Spleen (tissue), 13 donors: ENCODE measurements at places on chromosomes 13 and 19.

DNA sequence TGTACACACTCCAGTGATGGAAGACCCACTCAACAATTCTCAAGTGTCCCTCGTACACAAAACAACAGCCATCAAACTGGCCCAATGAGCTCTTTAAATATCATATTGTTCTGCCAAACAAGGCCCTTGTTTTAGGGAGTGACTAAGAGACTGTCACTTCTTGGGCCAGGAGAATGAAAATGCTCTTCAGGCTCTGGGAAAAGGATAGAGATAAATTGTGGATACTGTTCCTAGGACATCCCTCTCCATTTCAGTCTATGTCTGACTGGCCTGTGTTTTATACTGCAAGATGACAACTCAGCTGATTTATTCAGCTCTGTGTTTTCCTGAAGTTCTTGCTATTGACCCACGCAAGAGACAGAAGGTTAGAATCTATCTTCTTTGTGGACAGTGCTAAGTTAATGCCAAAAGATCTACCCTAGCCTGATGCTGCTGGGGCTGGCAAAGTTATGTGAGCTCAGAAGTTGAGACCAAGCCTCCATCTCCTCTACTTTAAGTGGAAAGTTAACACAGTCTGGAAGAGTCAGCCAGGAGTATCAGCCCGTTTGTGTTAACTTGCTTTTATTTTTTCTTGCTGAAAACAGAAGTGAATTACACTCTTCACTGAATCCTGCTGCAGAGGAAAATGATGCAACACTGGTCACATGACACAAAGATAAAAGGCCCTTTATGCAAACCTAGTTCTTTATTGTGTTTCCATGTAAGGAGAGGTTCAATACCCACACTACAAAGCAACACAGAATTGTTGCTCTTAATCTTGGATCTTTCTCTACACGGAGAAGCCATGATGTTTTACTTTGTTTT lies 14.6 kb downstream of the FRY start:
- DNase-seq, result no peak

DNA sequence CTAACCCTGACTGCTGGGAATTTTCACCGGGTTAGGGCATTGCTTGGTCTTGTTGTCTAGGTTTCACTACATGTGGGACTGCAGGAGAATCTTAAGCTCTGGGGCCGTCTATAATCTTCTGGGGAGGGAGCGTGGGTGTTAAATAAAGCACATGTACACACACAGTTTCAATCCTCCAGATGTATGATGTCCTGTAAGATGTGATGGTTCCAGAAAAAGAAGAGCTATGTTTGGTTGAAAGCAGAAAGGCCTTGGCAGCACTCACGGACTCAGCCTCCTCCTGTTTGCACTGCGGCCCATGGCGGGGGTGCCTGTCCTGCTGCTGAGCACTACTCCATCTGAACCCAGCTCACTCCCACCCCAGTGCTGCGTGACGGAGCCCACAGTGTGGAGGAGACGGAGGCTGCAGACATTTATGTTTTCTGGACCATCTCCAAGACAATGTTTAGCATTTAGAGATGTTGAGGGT lies 343.5 kb downstream of the TEX29 start:
- DNase-seq, result no peak

DNA sequence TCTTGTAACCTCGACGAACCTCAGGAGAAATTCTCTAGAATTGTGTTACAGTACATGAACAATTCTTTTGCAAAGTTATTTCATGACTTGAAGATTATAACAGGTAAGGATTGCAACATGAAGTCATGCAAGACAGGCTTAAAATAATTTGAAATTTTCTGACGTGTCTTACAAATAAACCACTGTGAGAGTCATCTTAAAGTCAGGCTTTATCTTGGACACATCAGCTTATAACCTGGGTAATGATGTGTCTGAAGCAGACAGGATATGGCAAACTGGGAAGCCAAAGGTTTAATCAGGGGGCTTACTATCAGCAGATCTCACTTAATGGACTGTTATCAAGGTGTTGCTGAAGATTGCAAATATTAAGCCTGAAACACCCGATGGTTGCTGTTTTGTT lies 407.8 kb downstream of the KLF5 start:
- no peak for DNase-seq

GRCh38 chr13:60627071-60627686 lies 230.2 kb downstream of the TDRD3 start:
- DNase-seq, result no peak

DNA sequence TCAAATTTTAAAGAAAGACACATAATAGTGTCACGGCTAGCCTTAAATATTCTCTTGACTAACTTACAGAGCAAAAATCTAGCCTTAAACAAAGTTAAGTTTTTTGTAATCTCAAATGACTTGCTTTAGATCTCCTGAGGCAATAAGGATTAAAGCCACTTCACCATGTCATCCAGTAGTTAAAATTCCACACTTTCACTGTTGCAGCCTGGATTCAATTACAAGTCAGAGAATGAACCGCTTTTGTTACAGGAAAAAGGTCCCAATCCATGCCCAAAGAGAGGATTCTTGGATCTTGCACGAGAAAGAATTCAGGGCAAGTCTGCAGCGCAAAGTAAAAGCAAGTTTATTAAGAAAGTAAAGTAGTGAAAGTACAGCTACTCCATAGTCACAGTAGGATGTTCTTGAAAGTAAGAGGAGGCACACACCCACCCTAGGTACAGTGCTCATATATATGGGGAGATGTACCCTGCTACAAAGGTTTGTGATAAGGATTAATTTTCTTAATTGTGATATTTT lies 34.6 kb upstream of the CD177 start:
- DNase-seq, result no peak

DNA sequence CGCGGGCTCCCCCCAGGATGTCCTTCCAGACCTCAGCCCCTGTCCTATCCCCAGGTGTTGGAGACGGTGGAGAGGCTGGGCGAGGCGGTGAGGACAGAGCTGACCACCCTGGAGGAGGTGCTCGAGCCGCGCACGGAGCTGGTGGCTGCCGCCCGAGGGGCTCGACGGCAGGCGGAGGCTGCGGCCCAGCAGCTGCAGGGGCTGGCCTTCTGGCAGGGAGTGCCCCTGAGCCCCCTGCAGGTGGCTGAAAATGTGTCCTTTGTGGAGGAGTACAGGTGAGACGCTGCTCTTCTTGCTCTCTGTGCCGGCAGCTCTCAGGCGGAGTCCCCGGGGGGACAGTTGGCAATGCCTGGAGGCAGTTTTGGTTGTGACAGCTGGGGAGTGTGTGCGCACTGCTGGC lies 6.9 kb downstream of the TTYH1 start:
- DNase-seq, result no peak

GRCh38 chr13:64538711-64539110 lies 2691.4 kb downstream of the PCDH9 start:
- no peak for DNase-seq

- no peak for DNase-seq
Observed at GRCh38 chr13:33649212-33649878, 168.6 kb upstream of the RFC3 start.

- no peak for DNase-seq
Observed at GRCh38 chr13:61276401-61276800, 139.2 kb downstream of the PCDH20 start.

DNA sequence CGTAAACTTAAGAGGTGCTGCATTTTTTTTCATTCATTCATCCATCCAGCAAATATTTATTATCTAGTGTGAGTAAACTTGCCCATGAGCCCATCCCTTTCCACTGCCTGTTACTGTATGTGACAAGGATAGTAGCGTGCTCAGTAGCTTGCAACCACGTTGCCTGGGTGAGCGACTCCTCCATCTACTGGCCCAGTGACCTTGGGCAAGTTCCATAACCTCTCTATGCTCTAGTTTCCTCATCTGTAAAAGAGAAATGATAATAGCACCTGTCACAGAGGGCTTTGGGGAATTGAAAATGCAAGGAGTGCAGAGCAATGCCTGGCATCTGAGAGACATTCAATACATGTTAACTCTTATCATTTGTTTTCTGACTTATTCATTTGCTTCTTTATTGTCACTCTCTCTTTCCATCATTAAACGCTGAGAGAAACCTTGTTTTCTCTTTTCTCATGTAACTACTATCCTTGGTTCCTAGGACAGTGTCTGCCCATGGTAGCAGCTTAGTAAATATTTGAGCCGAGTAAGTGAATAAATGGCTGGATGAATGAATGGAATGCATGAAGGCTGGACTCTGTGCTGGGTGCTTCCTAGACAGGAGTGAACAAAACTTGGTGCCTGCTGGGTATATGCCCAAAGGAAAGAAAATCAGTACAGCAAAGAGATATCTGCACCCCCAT lies 19.9 kb downstream of the LRCH1 start:
- no peak for DNase-seq

DNA sequence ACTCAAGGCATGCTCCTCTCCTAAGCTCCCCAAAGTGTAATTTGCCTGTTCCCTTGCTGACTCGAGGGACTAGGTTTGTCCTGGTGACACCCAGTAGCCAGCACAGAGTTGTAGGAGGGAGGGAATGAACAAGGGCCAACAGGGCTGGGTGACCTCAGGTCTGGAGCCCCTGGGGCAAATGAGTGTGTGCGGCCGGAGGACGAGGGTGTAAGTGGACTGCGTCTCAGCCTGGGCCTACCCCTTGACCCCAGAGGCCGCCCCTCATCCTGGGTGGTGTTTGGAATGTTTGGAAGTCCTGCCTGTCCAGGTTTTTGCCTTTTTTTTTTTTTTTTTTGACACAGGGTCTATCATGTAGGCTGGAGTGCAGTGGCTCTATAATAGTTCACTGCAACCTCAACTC lies 1.3 kb upstream of the ZNF653 start:
- no peak for DNase-seq

- DNase-seq, result no peak
Observed at GRCh38 chr19:3684817-3685410, 15.4 kb downstream of the PIP5K1C start.

GRCh38 chr19:40313229-40313983 lies 28.3 kb upstream of the AKT2 start:
- no peak for DNase-seq

- no peak for DNase-seq
Observed at GRCh38 chr13:40236566-40237168, 429.8 kb downstream of the FOXO1 start.

DNA sequence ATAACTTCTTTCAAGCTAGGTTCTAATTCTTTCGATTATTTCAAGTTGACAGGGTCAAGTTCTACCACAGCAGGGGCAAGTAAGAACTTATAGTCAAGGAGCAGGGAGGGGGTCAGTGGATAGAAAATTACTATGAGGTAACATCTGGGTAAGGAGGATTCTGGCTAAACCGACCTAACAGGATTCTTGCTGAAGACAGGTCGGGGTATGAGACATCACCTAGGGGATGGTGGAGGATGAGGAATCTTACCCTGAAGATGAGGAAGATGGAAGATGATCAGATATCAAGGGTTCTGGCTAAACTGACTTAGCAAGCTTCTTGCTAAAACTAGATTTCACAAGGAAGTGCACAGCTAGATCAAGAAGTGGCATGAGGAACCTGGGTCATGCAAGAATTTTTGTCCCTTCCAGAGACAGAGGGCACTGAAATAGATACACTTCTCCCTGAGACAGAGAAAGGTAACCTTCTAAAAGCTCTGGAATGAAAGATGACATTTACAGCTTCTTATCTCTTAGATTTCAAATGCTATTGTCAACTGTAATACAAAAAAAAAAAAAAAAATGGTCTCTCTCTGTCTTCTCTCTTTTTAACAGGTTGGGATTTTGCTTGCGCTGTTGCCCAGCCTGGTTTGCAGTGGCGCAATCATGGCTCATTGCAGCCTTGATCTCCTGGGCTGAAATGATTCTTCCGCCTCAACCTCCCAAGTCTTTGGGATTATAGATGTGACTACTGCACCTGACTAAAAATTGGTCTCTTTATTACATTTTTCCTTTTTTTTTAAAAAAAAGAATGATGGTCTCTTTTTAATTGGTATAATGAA lies 9.6 kb upstream of the METTL21C start:
- DNase-seq, result no peak

DNA sequence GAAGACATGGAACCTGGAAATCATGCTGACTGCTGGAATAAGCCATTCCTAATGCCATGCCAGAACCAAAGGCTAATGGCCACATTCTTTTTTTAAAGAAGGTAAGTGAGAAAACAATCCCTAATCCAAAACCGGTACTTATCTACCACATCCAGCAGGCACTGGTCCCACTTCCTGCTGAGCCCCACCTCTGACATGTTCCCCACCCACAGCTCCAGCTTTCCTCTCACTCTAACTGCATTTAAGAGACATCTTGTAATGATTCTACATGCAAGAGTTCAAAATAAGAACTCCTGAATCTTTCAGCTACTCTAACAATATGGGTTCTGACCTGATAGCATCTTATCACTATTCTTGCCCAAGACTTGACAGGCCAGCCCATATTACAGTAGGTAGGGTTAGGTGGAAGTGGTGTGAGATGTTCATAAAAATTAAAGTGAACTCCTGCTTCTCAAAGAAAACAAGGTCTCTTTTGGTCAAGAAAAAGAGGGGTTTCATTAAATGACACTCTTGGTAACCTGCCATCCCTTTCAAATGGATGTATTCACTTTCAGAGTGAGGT lies 41.9 kb downstream of the N4BP2L2 start:
- DNase-seq, result no peak

- no peak for DNase-seq
Observed at GRCh38 chr19:41409288-41409687, 11.7 kb downstream of the BCKDHA start.

GRCh38 chr13:73258406-73258805 lies 199.6 kb downstream of the KLF5 start:
- no peak for DNase-seq

DNA sequence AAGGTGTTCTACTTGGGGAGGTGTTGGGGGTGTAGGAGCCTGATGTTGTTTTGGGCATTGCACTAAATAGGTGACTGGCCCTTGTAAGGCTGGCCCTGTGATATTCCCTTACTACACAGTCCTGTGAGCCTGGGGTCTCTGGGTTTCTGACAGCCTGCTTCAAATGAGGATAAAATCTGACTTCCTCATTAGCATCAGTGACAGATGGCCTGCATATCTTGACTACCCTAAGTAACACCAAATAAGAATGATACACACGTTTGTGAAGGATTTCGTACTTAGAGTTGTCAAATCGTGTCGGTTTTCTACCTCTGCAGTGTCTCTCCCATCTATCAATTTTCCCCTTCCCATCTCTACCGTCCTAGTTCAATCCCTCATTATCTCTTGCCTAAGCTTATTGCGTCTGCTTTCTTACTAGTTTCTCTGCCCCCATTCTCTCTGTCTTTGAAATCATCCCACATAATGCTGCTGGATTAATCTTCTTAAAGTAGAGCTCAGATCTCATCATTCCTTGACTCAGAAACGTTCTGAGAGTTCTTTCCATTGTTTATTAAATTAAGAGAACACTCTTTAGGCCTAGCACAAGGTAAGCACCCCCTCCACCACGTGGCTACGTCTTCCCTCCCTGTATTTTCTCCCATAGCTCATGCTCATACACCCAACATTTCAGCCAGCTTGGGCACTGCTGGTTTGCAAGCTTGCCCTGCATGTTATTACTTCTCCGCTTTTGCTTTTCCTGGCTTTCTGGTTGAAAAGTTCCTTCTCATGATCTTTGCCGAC lies 26.2 kb upstream of the CNMD start:
- DNase-seq, result no peak

DNA sequence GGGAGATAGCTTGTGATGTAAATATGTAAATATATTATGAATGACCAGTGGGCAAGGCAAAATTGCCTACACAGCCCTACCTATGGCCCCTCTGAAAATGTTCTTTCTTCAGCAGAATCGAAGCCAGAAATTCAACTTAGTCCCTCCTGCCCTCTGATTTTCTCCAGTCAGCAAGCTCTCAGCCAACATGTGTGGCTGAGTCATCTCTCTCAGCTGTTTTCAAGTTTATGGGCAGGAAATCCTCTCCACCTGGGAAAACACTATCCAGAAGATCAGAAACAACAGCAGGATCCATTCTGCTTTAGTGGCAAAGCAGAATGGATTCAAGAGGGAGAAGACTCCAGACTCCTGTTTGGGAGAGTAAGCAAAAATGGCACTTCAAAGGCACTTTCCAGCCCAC lies 8.9 kb upstream of the ZNF527 start:
- DNase-seq, result no peak
